NCI-H510A (cell line): ENCODE measurements at places on chromosomes 11 and 22.

- DNase-seq: peak; percentile 9
These were observed 3.9 kb upstream of the CRY2 start for GRCh38 chr11:45843158-45843924.

DNA sequence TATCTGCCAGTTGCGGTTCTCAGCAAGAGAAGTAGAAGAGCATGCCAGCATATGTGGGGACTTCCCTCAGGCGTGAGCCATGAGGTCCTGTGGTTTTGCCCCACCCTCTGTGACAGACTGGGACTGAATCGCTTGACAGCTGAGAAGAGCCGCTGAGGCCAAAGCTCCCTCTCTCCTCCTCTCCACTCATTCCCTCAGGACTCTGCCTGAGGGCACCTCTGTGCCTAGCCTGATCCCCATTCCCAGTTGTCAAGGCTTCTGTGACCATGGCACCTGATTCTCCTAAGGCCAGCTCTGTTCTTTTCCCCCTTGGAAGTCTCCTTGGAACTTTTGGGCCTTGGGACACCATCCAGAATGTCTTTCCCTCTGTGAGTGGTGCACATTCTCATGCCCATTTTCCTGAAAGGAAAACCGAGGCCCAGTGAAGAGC, 27.0 kb downstream of the ART5 start:
- DNase-seq: no peak

DNA sequence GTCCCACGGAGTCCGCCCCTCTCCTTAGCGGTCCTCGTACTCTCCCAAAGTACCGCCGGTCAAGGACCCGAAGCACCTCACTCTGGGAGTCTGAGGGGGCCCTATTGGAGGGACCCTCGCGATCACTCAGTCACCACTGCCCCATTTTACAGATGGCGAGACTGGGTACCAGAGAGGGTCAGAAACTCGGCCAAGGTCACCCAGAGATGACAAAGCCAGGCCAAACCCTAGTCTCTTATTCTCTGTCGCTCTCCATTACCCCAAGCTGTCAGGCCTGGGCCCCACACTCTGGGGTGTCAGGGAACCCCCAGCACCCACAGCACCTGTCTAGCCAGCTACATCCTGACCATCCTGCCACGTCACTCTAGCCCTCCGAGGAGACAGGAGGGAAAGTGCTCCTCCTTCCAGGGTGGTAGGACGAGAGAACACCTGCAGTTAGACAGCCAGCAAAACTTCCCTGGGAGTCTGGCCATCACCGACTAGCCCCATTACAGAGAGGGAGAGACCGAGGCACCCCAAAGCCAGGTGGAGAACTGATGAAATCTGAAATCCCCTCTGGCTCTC, 1.4 kb upstream of the KCNJ4 start:
- no peak for DNase-seq

DNA sequence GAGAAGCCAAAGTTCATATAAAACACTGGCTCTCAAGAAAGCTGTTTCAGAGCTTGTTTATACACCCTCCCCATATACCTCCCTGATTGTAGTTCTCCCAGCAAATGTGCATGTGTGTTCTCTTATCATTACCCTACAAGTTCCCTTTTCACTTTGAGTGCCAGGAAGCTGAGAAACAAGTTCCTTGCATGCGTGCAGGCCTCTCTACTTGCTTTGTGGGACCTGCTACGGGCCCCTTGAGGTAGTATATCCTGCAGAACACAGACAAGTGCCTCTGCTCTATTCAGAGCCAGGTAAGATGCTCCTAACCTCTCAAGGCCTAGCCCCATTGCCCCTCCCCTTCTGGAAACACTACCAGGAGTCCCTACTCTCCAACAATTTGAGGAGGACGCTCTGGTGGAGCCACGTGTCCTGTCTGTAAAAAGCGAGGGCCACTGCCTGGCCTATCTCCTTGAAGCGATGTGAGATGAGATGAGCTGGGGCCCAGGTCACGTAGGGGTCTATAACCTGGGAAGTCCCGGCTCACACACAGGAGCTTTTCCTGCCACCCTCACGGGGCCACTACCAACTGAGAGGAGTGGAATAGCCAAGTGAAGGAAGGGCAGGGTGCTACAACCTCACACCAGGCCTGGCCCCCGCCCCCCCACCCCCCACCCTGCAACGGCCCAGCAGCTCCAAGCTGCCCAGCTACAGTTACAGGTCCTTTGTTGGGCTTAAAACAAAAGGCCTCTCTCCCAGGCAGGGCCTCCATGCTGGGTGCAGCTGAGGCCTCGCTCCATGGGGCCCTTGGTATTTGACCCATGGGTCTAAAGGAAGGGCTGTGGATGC, 2.6 kb upstream of the ATP5MGL start:
- DNase-seq: no peak

GRCh38 chr11:83069441-83070043, 2.2 kb downstream of the RAB30 start:
- DNase-seq: no peak
